ENCODE measurements at places on chromosomes 3 and 15.

GRCh38 chr3:105394177-105394576, 27.5 kb downstream of the ALCAM start:
- DNase-seq: no peak

DNA sequence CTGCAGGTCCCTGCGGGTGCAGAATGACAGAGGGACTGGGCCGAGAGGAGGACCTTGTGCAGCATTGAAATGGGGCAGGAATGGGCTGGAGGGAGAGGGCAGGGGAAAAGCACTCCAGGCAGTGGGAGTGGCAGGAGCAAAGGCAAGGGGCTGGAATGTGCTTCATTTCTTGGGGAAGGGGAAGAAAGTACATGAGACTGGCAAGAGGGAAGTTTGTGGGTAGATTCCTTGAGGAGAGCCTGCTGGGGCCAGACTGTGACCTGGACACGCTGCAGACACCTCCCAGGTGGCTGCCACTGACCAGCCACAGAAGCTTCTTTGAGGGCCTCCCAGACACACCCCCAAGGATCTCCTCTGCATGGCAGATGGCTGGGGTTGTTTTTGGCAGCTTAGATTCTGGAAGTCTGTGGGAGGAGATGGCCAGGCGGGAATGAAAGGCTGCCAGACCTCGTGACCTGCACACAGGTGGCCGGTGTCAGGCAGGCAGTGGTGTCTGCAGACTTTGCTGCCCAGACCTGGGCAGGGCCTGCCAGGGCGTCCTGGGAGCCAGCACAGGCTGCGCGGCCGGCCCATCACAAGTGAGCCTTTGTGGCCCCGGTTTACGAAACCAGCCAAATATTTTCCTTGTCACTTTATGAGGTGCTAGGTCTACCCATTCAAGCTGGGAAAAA, 53.1 kb downstream of the SPSB4 start:
- no peak for DNase-seq

GRCh38 chr15:58852347-58852746, 81.1 kb downstream of the SLTM start:
- no peak for DNase-seq

DNA sequence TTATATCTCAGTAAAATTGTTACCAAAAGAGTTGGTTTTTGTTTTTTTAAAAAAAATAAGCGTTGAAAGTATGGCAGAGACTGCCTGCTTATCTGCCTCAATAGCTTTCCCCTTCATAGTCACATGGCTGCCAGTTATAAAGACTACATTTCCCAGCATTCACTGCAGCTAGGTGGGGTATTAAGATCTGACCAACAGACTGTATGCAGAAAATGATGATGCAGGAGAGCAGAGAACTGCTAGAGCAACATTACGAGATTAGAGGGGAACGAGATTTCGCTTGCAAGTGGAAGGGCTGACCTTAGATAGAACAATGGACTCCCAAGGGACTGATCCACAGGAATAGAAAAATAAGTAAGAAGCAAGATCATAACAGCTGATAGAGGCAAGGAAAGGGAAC, 14.3 kb downstream of the RHOA start:
- no peak for DNase-seq

- DNase-seq: no peak
Measured at GRCh38 chr3:44066806-44067205, 174.9 kb upstream of the TOPAZ1 start.

- no peak for DNase-seq
Measured at GRCh38 chr3:190596349-190597285, 82.7 kb downstream of the IL1RAP start.

DNA sequence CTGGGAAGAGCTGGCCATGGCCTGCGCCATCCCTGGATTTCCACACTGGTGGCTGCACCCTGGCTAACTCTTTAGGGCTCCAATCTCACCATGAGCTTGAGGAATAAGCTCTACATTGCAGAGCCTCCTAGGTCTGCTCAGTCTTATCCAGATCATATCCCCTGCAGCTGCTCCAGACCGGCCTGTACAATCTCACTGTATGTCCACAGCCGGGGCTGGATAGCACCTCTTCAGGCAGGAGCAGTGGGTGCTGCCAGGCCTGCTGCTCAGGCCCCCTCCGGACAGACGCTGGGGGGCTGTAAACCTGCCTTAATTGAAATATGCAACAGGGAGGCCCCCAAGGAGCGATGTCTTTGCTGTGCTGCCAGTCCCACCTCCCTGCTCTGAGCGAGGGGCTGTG, 15.6 kb downstream of the INSYN1 start:
- no peak for DNase-seq

GRCh38 chr3:13877911-13878280, 2.0 kb downstream of the WNT7A start:
- DNase-seq: no peak

- DNase-seq: no peak
Measured at GRCh38 chr3:54257125-54257720, 134.9 kb downstream of the CACNA2D3 start.

DNA sequence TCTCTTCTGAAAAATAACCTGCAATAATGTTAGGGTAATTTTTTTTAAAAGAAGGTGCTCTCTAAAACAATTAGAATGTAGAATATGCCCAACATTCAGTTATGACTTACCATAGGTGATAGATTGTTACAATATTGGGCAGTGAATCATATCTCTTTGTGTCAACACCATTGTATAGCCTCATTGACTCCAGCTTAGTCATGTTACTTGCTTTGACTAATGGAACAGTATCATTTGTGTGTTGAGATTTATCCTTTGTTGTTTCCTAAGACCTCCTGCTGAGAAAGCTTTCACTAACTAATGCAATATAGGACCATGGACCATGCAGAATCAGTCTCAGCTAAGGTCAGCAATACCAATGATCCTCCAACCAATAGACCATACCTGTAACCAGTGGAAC, 1106.4 kb downstream of the SI start:
- DNase-seq: no peak

DNA sequence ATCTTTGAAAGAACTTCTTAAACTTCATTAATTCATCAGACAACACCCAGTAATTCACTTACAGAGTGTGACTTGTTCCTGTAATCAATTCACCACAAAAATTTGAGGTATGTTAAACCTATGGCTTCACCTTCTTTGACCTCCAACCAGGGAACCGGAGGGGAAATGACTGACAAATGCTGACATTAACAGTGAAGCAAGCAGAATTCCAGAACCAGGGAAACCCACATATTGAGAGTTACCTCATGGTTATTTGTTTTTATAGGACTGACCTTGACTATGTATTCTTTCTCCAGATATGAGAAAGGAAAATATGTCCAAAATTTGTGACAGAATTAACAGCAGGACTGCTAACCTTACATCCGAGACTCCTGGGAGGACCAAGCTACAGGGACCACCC, 2.7 kb downstream of the P3H2 start:
- no peak for DNase-seq

DNA sequence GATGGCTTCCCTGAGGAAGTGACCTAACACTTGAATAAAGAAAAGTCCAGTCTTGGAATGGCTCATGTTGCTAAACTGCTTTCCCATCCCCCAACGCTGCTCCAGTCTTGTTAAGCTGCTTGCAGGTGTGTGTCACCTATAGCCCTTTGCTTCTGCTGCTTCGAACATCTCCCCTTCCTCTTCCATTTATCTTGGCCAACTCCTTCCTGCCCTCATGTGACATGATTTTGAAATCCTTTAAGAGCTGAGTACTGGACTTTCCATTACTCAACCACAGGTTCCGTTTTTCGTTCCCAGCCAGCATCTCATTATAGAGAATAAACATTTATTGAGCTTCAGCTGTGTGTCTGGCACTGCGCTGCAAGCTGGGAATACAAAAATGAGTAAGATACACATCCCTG, 1.7 kb downstream of the ATG7 start:
- no peak for DNase-seq

GRCh38 chr15:58407236-58407775, 24.5 kb upstream of the LIPC start:
- DNase-seq: no peak

- no peak for DNase-seq
Measured at GRCh38 chr15:59011262-59011952, 23.9 kb downstream of the RNF111 start.

GRCh38 chr15:81418891-81419290, 44.9 kb upstream of the TMC3 start:
- DNase-seq: no peak

DNA sequence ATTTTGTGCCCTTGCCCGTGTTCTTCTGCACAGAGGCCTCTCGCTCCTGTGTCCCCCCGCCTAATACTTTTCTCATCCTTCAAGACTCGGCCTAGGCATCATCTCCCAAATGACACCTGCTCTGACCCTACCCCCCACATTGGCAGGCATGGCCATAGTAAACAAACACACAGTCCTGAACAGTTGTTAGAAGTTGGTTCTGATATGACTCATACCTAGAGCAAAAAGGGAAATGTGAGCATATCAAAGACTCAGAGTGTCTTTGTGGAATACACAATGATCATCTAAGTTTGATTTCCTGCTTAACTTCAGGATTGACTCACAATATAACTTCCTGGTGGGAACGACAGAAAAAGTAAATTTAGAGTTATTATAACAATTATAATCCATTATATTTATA, 120.5 kb downstream of the POLR2M start:
- DNase-seq: no peak

DNA sequence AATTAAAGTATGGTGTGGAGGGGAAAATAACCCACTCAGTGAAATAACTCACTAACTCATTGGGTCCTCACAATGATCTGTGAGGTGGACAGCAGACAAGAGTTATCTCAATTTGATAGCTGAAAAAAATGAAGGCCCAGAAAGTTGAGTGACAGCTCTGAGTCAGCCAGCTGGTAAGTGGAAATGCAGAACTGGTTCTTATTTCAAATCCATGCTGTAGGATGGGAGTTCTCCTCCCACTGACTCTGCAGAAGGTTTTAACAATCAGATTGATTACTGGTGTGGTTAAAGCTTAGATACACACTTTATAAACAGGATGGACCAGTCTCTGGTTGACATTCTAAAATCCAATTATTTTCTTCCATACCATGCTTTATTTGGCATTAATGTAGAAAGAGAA, 87.0 kb upstream of the LMOD3 start:
- no peak for DNase-seq

DNA sequence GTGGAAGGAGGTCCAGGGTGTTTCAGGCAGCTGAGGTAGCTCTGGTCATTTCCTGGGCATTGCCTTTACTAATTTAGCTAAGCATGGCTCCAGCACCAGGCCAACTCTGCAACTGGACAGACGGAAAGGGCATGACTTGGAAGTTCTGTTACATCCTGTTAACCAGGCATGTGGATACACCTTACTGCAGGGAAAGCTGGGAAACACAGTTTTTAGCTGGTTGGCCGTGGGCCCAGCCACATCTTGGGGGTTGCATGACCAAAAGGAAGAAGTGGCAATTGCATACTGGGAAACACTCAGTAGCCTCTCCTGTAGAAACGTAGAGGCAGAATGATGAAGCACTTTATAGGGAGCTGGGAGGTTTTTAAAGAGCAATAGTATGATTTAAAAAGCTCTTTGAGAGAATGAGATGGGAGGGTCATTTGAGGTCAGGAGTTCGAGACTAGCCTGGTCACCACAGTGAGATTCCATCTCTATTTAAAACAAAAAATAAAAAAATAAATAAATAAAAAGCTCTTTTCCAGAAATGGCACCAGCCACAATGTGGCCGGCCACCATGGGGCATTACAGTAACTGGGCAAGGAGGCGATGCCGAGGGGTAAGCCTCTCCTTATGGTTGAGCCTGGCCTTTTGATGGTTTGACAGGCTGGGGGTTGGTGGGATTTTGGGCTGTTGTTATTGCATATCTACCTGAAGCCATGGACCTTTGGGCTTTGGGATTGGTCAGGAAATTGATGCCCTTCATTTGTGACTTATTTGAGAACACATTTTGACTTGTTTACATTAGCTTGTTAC, 28.6 kb downstream of the TRAK1 start:
- no peak for DNase-seq

- no peak for DNase-seq
Measured at GRCh38 chr15:49387471-49387870, 35.6 kb upstream of the FGF7 start.

DNA sequence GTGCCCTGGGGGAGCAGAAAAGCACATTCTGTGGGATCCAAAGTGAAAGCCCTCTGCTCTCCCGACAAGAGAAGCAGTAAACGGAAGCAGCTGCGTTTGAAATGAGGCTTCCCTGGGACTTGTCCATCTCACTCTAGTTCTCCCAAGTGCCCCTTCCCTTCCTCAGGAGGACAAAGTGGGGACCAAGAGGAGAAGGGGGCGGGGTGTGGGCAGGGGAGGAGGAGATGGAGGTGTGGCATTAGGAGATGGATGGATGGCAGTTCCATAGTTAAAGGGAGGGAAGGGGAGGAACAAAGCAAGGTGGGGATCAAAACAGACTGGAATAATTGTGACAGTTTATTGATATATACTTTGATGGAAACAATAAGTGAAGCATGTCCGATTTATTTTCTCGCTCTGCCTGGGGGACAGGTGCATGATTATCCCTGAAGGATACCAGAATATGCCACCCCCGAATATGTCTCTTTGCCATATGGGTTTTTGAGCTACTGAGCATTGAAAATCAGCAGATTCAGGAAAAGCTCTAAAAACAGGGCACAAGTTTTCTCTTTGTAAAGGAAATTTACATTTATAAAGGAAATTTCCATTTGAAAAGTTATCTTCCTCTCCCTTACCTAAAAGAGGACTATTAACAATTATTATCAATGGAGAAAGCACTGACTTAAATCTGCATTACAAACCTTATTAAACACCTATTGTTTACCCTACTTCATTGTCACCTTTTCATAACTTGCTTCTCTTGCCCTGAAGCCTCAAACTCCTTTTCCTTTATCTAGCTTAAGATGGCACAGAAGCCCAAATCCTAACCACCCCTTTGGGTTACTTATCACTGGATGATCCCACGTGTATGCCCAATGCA, 58.9 kb upstream of the DAZL start:
- DNase-seq: no peak

- no peak for DNase-seq
Measured at GRCh38 chr3:5035113-5035512, 55.9 kb downstream of the BHLHE40 start.

DNA sequence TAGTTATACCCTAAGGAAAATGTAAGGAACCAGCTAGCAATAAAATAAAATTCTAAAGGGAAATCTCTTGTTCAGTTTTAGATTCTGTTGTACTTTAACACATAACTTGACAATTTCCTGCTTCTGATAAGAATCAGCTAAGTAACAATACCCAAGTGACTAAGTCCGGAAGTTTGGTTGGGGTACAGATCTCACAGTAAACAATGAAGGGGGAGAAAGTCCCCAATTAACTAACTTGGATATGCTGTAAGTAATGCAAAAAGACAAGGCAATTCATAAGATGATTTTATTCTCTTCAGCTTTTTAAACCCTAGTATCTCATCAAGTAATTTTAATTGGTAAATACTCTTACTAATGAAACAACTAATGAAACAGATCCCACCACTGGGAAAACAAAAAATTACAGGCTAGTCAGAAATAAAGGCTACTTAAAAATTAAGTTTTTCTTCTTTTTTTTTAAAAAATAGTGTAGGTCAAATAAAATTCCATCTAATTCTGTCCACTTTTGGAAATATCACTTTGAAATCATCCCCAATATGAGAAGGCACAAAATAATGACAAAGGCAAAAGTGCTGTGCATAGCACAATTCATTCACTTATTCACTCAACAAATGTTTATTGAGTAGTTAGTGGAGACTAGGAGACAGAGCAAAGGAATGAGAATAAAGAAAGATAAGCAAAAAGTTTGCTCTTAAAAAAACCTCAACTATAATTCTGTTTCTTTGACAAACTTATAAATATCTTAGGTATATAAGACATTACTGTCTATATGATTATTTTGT, 37.8 kb upstream of the IL20RB start:
- DNase-seq: no peak
